ENCODE measurements at places on chromosomes 2 and 18. TPM values are rescaled to one million over a fixed set of nuclear protein-coding genes. Genes with fewer than 3 reads are reported as not detected.

The GCG gene
- not detected for total RNA-seq

The INHA gene
- total RNA-seq, result not detected

The CYP27C1 gene
- not detected for total RNA-seq

The CFAP210 gene
- total RNA-seq, result not detected

The TMSB10 gene
- 2,814 TPM for total RNA-seq

The LRP1B gene
- total RNA-seq, result 0.07 TPM

Data from thoracic aorta endothelial cell (primary cell).